IPS-NIHi11 (cell line): ENCODE measurements at places on chromosomes 6 and 20.

- DNase-seq, result peak; percentile 9
Observed at GRCh38 chr20:63096681-63097335, 90.0 kb upstream of the BHLHE23 start.

GRCh38 chr20:61765871-61766654, 299.6 kb downstream of the TAF4 start:
- peak; percentile 85 for DNase-seq

- DNase-seq, result no peak
Observed at GRCh38 chr6:17115251-17116116, 13.6 kb downstream of the STMND1 start.

DNA sequence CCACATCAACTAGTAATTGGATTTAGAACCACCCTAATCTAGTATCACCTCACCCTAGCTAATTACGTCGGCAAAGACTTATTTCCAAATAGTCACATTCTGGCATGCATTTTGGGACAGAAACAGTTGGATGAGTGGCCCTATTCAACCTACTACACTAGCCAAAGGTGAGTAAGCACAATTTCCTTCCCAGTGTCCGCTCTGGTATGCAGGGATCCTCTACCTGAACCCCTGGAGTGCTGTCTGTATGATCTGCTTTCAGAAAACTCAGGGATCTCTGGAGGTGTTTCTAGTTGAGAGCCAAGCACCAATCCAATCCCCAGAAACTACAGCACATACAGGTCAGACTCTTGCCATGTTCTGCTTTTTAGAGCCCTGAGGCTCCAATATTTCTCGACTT, 717.4 kb upstream of the MANEA start:
- DNase-seq, result no peak

- DNase-seq, result no peak
Observed at GRCh38 chr6:43128926-43129325, 42.1 kb upstream of the SRF start.

GRCh38 chr6:118134206-118134605, 227.1 kb downstream of the SLC35F1 start:
- DNase-seq, result no peak

DNA sequence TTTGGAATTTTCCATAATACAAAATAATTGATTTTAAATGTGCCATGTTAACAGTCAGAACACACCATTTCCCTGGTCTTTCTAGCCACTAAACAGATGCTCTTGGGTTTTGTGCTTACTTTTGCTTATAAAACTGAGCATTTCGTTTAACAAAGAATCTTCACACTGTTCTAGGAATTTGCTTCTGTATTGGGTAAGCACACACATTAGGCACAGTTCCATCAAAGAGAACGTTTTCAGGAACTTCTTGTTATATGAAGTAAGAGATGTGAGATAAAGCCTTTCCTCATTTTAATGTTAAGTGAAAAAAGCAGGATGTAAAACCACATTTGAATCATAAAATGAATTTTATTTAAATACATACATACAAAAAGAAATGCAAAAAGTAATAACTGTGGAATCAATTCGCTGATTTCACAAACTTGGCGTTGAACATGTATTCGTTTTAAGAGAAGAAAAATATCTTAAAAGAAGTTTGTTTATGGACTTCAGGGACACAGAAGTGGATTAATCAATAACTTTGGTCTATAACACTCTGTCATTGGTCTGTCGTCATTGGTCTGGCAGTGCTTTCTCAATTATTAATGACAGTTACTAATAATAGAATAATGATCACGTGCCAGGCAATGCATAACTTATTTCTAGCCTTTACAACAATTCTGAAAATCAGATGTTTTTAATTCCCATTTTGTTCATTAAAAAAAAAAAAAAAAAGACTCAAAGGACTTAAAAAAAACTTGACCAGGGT, 199.9 kb upstream of the PRDM1 start:
- DNase-seq, result no peak

DNA sequence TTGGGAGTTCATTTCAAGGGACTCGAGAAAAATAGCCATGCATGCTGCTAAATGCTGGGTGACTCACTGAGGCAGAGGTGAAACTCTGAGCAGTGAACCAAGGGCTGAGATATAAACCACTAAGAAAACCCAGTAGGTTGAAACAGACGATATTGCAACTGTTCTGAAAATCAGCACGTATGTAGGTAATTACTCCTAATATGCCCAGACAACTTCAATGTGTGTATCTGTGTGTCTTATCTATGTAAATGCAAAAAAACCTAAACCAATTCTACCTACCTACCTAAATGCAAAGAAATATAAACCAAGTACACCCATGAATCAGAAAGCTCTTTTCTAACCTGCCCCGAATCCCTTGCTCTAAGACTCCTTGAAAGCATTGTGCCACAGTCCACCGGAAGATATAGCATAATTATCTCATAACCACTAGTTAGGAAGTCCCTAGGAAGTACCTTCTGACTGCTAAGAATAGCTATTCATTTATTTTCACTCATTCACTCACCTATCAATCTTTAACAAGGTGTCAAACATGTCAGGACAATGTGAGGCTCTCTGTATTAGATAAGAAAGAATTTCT, 458.7 kb upstream of the RUNX2 start:
- DNase-seq, result no peak

- DNase-seq, result no peak
Observed at GRCh38 chr20:36720510-36720909, 25.4 kb downstream of the NDRG3 start.

DNA sequence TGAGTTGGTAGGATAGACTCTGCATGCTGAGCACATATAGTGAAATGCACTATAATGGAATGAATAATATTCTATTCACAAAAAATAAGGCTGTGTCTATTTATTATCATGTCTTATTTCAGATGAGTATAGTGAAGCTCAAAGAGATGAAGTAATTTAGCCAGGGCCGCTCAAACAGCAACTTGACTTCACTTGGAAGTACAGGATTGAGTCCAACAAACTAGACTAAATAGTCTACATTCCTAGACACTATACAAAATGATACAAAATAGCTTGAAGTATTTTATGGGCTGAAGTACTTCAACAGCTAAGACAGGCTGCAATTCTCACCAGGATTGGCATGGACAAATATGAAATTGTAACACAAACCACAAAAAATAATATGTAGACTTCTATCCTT, 144.5 kb upstream of the DST start:
- no peak for DNase-seq

DNA sequence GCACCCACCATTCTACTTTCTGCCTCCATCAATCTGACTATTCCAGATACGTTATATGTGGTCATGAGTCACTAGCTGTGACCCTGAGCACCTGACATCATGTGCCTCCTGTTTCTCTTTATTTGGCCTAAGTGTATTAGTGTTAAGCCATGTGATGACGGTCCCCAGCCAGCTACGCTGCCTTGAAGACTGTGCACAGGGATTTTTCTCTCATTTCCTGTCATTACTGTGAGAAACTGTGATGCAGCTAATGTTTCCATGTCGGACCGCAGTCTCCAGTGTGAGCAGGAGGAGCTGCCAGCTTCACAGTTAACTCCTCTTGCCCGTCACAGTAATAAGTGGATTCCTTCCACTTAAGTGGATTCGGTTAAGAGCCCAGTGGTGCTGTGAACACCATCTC, 9.9 kb upstream of the SPATS1 start:
- DNase-seq, result no peak

- no peak for DNase-seq
Observed at GRCh38 chr6:139713900-139714506, 339.6 kb upstream of the CITED2 start.

DNA sequence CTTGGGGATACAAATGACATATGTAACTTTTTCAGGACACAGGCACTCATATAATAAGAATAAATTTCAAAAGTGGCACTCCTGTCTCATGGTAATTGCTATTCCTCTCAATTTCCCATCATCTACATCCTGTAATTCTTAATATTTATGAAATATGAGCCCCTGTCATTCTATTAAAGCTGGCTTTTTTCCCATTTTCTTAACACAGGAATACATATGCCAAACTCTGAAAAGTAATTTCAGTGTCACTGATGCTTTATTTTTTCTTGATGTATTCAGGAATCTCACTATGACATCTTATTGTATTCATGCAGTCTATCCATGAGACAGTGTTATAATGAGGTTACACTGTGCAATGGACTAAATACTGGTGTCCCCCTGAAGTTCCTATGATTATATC, 24.3 kb upstream of the FKBP1C start:
- DNase-seq, result no peak

DNA sequence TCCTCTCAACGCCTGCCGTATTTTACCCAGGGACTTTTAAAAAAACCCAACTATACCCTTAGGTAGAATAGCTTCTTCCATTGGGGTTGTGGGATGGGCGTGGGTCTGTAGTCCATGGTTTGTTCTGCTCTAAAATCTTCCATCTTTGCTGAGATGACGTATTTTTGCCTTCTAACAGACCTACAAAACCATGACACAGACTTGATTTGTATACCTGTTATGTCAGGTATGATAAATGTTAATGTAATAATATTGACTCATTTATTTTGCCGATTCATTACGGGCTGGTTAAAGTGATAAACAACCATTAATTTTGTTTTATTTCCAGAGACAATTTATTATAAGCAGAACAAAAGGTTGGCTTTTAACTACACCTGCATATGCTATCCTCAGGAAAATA, 48.7 kb downstream of the UST start:
- DNase-seq, result no peak

DNA sequence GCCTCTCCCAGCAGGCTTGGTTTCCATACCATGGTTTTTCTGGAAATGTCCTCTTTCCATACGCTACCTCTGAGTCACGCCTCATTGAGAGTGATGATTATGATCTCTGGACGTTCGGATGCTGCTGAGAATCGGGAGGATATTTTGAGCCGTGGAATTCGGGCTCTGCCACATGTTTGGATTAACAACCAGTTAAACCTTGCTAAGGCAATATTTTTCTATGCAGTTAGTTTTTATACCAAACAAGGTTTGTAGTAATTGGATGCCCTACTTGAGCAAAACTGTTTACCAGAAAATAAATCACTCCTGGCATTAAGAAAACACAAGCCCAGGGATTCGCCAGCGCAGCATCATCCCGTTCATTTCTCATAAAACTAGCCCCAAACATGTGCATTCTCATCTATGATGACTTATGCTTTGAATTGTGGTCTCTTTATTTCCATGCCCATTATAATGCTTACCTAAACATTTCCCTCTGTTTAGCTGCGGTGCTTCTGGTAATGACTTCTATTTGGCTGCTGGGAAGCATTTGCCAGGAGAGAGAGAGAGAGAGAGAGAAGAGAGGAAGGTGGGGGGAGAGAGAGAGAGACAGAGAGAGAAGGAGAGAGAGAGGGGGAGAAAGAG, 198.9 kb downstream of the CLIC5 start:
- no peak for DNase-seq

GRCh38 chr6:153312634-153313033, 181.6 kb upstream of the RGS17 start:
- peak; percentile 25 for DNase-seq

GRCh38 chr6:135576055-135576454, 78.5 kb upstream of the AHI1 start:
- DNase-seq, result no peak

- peak; percentile 94 for DNase-seq
Observed at GRCh38 chr6:43774776-43775534, 4.9 kb downstream of the VEGFA start.

DNA sequence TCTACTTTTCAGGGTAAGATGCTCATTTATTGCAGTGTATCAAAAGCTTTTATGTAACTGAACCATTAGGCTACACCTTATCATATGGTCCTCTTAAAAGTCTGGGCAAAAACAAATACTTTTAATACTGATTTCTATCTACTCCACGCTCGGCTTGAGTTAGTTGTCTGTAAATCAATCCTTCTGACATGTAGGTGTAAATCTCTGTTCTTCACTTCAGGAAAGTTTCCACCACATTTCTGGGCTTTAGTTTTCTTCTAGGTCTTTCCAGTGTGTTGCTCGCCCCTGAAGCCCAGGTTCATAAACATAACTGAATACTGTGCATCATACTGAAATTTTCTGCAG, 89.2 kb upstream of the RNF217 start:
- DNase-seq, result no peak

DNA sequence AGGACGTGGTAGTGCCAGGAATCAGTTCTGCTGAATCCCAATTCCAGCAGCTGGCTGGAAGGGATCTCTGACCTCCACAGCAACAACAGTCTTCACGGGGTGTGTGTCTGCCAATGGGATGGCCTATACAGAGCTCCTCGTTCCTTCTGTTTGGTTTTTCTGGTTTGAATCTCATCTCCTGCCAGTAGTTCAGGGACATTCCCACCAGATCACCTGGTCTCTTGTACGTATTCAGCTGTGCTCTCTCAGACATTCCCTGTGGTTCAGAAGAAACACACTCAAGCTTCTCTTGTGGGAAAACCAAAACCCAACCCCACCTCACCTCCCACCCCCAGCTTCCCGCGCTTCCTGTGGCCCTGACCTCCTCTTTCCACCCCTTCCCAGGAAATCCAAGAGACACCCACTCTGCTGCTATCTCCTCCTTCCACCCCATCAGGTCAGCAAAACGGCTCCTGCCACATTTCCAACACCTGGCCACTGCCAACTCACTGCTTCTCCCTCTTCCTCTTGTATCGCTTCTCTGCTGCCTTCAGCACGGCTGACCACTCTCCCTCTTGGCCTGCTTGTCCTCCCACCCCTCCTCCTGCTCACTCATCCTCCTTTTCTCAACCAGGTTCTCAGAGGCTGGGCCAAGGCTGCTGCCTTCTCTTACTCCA, 63.3 kb upstream of the PTGIS start:
- DNase-seq, result no peak

DNA sequence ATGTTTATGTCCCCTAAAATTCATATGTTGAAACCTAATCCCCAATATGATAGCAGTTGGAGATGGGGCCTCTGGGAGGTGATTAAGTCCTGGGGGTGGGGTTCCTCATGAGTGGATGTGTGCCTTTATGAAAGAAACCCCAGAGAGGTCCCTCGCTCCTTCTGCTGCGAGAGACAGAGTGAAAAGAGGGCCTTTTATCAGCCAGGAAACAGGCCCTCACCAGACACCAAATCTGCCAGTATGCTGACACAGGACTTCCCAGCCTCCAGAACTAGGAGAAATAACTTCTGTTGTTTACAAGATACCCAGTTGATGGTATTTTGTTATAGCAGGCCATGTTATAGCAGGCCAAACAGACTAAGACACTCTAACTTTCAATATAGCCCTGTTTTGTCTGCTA, 100.9 kb upstream of the NFATC2 start:
- no peak for DNase-seq

DNA sequence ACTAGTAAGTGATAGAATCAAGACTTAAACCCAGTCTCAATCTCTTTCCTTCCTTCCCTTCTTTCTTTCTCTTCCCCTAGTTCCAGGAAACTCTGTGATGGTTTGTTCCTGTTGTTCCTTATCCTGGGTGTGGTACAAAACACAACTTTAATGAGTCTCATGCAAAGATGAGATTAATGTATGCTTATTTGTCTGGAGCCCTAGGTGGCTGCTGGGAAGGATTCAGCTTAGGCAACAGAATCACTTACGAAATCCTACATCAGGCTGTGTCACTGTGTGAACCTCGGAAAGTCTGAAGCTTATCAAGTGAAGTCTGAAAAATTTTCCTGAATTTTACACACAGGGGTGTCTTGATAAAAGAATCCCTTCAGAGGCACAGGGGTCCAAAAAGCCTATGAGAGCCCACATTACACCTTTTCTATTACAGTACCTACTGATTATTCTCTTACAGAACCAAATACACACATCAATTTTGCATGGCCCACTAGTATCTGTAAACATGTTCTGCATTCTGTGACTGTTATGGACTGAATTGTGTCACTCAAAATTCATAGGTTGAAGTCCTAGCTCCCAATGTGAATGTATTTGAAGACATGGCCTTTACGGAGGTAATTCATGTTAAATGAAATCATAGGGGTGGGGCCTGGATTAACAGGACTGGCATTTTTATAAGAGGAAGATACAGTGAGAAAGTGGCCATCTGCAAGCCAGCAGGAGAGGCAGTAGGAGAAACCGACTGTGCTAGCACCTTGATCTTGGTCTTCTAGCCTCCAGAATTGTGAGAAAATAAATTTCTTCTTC, 144.7 kb downstream of the MYB start:
- DNase-seq, result no peak
